Lung (tissue), 17 donors: ENCODE measurements at places on chromosomes 13 and 19.

GRCh38 chr19:48614436-48615230, at the start of gene FAM83E:
Gene FAM83E (minus strand): TSS chr19:48615076. CDS start chr19:48613372, 1,704 bp downstream.
- DNase-seq: peak; percentile 57

- no peak for DNase-seq
These were observed 11.8 kb downstream of the CLC start for GRCh38 chr19:39725995-39726394.

- no peak for DNase-seq
These were observed 7.7 kb upstream of the KIR2DL4 start for GRCh38 chr19:54795758-54796157.

DNA sequence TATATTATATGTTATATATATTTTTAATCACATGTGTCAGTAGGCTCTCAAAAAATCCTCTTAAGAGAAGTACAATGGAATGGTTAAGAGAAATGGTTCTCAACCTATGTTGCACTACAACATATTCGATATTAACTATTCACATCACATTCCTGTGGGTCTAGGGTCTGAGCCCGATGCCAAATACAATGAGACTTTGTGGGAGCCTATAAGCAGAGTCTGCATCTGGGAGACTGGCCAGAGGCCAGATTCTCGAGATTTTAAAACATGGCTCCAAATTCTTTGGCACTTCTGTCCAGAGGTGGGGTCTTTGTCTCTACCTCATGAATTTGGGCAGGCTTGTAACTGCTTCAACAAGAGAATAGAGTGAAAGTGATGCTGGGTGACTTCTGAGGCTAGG, 79.4 kb upstream of the NBEA start:
- no peak for DNase-seq

DNA sequence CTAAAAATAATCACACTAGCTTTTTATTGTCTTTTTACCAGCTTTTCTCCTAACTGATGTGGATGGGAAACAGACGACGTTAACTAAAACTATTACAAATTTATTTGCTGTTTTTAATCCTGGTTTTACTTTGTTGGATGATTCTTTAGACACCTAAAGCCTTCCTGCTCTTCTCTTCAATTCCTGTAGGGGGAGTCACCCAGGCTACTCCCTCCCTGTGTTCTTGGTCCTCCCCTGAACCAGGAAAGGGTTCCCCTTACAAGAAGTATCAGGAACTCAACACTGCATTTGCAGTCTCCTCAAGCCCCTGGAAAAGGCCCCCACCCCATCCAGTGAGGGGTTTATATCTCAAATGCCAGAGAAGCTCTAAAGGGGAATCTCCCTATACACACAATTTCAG, 206.1 kb downstream of the SUCLA2 start:
- no peak for DNase-seq

GRCh38 chr19:17282488-17283125, 906 bp downstream of the ANKLE1 start:
- DNase-seq: peak; percentile 72

- DNase-seq: peak; percentile 34
These were observed 638 bp downstream of the USPL1 start for GRCh38 chr13:30618186-30618929.

DNA sequence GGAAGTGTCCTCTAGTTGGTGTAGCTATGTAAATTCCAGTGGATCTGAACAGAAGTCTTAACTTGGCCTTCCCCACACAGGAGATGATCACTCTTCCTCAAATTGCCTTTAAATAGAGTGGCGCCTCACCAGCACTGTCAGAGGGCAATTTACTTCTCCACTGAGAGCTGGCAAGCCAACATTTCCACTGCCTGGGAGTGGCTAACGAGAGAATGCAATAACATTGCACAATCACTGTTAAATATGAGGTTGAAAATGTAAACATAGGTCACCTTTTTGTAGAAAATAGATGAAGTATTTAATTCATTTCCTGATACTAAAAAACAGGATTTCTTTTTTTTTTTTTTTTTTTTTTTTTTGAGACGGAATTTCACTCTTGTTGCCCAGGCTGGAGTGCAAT, 55.4 kb upstream of the UBL3 start:
- peak; percentile 82 for DNase-seq

DNA sequence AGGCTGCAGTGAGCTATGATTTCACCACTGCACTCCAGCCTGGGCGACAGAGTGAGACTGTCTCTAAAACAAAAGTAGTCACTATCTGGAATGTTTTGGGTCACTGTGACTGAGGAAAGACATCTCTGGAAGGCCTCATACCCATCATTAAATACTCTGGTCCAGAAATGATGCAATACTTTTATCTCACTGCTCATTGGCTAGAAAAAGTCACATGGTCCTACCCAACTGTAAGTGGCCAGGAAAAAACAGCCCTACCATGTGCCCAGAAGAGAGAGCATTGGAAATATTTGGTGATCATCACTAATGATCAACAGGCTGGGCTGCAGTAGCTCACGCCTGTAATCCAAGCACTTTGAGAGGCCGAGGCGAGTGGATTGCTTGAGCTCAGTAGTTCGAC, 29.8 kb downstream of the PNPLA6 start:
- no peak for DNase-seq

GRCh38 chr13:112140366-112140765, 73.4 kb downstream of the SOX1 start:
- no peak for DNase-seq

GRCh38 chr13:81246556-81246955, 905.6 kb upstream of the SPRY2 start:
- DNase-seq: no peak

DNA sequence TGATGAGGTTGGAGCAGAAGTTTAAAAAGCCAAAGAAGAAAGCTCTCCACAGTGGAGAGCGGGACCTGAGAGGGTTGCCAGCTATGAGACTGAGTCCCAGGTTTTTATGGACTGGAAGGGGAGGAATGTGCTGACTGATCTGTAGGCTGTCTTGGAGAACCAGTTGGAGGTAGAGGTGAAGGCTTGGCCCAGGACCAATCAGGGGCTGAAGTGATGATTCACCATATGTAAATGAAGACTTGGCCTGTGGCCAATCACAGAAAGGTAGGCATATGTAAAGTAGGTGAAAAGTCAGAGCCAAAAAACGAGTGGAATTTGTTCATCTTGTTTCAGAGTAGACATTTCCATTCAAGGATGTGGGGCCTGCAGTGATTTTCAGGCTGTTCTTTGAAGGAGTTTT, 17.5 kb upstream of the KBTBD6 start:
- no peak for DNase-seq

- DNase-seq: no peak
These were observed 138.5 kb downstream of the KLF12 start for GRCh38 chr13:73995736-73996135.

DNA sequence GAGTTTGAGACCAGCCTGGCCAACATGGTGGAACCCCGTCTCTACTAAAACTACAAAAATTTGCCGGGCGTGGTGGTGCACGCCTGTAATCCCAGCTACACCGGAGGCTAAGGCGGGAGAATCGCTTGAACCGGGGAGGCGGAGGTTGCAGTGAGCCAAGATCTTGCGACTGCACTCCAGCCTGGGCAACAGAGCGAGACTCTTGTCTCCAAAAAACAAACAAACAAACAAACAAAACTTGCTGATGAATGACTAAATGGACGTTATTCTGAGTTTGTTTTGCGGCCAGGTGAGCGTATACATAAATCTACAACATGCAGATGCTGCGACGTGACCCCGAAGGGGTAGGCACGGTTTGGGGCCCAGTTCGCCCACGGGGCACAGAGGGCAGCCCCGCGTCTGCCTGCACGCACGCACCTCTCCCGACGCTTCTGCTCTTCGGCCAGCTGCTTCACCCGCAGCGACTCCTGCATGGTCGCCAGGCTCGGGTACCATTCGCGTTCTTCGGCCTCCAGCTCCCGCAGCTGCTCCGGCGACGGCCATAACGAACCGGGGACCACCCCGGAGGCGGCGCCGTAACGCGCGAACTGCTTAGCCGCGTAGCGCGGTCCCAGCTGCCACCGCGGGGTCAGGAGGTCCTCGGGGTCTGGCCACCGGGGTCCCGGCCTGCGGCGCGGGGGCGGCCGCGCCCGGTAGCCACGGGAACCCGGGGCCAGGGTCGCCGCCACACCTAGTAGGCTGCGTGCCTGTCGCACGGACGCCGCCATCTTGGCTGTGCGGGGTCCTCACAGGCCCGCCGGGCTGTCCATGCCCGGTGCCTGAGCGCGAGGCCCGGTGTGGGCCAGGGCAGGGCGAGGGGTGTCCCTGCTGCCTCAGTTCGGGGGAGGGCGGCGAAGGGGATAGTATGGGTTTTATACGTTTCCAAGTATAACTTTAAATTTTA, at the start of gene GADD45GIP1:
TSS of gene GADD45GIP1 (minus strand) at position 778 of the 943 bp plus-strand sequence. CDS start at position 767, 11 bp downstream.
- peak; percentile 84 for DNase-seq

GRCh38 chr13:30313311-30313710, 6.0 kb upstream of the KATNAL1 start:
- DNase-seq: no peak
